ENCODE measurements at places on chromosomes 12 and 14. TPM values are rescaled to one million over a fixed set of nuclear protein-coding genes. Genes with fewer than 3 reads are reported as not detected.
A peak's percentile ranks its signal among the peaks of the same experiment; 100 is the strongest.

DNA sequence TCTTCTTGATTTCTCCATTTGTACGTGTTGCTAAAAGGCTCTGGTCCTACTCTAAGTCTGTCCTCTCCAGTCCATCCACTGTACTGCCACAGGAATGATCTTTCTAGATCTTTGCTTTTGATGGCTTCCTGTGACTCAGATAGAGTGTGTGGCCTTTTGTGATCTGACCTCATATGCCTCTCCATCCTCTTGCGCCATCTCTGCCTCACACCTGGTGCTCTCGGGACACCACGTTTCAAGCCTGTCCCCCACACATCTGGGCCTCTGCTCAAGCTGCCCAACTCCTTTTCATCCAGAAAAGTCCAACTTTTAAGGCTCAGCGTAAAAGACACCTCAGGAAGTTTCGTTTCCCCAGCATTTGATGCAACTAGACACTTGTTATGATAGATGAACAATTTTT lies 39.0 kb downstream of the DCAF4 start:
- DNase-seq = no peak

GRCh38 chr12:93019975-93020630 lies 91.0 kb upstream of the EEA1 start:
- DNase-seq = no peak

DNA sequence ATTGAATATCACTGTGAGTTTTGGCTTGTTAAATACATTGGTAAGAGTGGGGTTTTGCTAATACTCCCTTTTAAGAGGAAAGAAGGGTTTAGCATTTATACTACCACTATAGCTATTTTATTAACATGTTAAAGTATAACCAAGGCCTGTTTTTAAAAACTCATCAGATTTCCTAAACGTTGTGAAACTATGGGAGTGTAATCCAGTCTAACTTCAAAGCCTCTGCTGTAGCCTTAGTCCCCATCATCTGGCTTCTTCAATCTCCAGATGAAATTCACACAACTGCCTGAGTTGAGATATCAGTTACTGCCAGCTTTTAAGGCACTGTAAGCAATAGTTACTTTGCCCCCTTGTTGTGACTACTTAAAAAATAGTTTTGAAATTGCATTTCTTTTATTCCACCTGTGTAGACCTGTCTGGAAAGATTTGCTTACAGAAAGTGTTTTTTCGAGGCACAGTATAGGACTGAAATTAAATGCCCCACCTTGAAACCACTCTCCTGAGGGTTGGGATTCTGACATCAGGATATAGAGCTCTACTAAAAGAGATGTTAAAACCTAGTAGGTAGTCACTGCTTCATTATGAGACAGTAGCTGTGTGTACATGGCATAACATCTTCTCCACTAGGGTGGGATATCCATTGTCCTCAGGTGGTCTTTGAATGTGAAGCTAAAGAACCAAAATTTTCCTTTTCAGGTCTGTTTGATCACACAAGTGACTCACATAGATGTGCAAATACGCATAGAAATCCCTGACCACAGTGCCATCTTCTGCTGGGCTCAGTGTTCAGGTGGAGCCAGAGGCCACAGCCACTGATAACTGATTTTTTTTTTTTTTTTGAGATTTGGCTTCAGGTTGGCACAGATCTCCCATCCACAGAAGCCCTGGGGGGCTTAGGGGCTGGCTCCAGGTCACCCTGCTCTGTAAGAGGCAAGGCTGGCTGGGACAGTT lies 125.5 kb downstream of the DAAM1 start:
- no peak for DNase-seq

DNA sequence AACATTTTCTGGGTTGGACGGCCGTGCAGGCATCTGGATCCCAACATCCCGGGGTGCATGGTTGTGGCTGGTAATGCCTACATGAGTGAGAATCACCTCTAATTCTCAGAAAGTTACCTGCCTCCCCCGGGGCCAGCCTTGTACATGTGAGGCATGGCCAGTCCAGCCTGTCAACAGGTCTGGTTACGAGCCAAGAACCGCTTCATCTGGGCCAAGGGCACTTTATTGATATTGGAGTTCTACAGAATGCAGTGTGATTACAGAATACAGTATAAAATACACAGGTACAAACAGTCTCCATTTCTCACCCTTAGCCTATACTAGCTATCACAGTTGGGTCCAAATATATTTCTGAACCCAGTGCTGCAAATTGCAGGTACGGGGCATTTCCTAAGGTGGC lies 84.9 kb upstream of the EVL start:
- DNase-seq = no peak

DNA sequence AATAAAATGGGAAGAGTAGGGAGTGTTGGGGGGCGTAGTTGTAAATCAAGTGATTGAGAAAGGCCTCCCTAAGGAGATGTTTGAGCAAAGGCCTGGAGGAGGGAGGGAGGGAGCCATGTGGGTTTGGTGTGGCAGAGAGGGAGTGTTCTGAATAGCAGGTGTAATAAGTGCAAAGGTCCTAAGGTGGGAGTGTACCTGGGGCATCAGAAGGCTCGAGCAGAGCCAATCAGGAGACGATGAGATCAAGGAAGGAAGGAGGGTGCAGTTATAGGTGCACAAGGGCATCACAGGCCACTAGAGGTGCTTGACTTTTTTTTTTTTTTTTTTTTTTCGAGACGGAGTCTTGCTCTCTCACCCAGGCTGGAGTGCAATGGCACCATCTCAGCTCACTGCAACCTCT lies 77.9 kb upstream of the PLXNC1 start:
- DNase-seq = no peak

GRCh38 chr12:23168459-23168858 lies 543.5 kb downstream of the ETNK1 start:
- no peak for DNase-seq

DNA sequence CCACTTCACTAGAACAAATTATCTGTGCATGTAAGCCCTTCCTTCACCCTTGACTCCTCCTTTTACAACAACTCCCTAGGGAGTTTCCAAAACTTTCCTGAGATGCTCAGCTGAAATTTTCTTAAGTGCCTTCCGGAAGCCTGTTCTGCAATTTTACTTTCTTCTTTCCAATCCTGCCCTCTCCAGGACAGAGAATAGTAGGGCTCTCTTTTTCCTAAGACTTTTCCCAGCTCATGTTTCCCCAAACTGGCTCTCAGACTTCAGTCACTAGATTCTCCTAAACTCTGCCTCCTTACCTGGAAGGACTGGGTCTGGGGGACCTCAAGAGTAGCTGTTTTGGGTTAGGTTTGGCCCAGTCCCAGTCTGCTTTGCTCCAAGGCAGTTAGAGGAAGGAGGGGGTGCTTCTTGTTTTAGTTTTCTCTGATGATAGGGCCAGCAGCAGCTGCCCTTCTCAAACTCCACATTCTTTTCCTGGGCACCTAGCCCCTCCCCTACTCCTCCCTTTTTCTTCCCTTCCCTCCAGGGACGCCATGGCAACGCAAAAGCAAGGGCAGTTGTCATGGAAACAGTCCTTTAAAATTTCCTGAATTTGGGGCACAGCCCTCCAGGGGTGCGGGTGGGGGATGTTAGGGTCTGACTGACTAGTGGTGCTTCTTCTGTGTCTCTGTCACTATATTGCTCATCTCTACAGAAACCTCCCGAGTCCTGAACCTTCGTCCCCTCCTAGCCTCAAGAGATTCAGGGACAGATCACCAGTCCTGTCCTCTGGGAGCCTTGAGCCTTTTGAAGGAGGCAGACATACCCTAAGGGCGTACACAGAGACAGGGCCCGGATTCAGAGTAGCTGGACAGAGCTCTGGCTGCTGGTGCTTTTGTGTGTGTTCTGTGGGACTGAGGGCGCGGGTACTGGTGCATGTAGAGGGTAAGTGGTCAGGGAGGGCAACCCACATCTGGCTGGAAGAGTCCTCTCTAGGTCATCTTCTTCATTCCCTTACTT lies 17.0 kb downstream of the PPP1R1A start:
- no peak for DNase-seq

DNA sequence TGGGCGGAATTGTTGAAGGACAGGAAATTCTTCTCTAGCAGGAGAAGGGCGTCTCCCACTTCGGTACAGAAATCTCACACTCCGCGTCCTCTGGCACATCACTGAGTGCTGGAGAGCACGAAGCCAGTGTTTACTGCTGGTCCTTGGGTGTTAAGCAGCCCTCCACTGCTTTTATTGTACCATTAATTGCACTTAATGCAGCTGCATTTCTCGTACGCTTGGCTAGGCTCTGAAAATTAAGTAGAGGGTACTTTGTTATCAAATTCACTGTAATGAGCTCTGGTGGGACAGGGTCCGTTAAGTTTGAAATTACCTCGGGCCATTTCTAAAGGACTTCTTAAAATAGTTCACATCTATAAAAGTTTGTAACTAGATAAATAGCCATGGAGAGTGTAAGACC lies 411.2 kb downstream of the NPAS3 start:
- no peak for DNase-seq

GRCh38 chr12:130968611-130969010 lies 14.9 kb downstream of the ADGRD1 start:
- DNase-seq = no peak

DNA sequence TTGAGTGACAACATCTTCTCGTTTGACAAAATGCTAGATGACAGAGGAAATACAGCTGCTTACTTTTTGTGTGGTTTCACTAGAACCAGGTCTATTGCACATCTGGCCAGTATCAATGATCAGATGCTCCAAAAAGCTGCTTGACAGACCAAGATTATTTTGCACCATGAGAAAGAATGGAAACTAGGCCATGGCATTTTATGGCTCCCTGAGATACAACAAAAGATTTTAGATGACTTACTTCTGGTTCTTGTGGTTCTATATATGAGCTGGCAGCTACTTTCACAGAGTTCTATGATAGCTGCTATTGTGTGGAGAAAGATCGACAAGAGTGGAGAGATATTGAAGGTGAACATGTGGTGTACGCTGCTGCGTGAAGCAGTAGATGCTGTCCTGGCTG lies 25.9 kb upstream of the PPFIBP1 start:
- DNase-seq = no peak

GRCh38 chr12:4447151-4447550 lies 1.5 kb upstream of the FGF6 start:
- DNase-seq = no peak

DNA sequence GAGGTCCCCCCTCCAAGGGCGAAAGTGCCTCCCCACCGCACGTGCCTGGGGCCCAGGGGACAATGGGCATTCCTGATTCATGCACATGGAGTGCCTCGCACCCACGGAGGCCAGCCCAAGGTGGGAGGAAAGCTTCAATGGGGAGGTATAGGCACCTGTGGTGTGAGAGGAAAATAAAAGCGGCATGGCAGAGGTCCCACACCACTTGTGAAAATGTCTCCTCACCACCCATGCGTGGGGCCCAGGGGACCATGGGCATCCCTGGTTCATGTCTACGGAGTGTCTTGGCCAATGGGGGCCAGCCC lies 384.7 kb downstream of the ALG10 start:
- DNase-seq = no peak

- DNase-seq = no peak
Observed at GRCh38 chr12:107978641-107979040, 150.4 kb upstream of the WSCD2 start.

GRCh38 chr12:42421844-42422779 lies 96.1 kb downstream of the PPHLN1 start:
- DNase-seq = peak; percentile 8

DNA sequence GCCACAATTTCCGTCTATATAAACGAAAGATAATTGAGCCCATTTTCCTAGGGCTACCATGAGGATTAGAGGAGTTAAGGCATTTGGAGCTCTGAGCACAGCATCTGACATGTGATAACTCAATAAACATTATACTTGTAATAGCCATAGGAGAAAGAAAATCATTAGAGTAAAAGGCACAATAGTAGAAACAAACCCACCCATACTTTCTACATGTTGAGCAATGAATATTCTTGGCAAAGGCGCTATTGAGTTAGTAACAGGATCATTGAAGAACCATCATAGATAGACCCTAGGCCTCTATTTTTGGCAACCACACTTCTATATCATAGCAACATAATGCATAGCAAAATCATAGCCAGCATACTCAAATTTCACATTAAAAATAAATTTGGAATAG lies 664.1 kb downstream of the NOVA1 start:
- DNase-seq = no peak

DNA sequence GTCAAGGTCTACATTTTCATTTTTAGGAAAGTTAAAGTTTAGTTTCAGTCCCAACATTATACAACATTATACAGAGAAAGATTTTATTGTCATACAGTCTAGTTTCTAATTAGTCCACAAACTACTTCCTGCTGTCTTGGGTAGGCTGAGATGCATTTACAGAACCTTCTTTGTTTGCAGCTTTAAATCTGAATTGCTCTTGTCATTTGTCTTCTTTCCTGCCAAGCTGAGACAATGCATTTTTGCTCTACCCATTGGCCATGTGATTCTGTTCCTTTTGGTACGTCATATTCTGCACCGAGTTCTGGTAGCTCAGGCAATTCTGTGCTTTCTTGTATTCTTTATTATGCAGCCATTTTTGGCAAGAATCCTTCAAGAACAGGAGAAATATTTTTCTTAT lies 228.5 kb downstream of the ATP23 start:
- DNase-seq = no peak

DNA sequence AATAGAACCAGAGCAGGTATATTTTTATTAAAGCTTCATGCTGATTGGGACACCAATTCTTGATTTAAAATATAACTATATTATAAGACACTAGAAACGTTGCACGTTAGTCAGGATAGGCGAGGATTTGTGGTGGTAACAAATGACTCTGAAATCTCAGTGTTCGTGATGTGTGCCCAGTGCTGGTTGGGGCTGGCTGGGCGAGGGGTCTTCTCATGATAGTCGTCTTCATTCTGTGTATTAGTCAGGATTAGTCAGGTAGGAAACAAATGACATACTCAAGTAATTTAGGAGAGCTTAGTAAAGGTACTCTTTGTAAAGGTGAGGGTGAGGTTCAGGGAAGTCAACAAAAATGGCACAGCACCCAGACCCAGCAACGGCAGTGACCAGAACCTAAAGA lies 73.9 kb upstream of the HIF1A start:
- DNase-seq = no peak

- DNase-seq = no peak
Observed at GRCh38 chr12:93571925-93572711, at the start of gene SOCS2. SOCS2 (plus strand) TSS chr12:93572675; CDS start chr12:93572898, 223 bp downstream.

- no peak for DNase-seq
Observed at GRCh38 chr14:68775614-68776126, 17.2 kb downstream of the ZFP36L1 start.

DNA sequence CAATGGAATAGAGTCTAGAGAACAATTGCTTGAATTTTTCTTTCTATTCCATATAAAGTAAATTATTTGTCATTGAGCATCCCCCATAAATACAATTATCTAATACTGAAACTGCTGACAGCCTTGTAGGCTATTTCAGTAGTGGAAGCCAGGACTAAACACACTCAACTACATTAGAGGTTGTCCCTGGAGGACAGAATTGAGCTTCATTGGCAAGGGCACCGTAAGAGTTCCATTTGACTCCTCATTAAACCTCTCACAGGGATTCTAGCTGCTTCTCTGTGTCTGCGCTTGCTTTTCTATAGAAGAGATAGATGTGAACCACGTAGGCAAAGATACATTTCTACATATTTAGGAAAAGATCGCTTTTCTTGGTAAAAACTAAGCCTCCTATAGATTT lies 3.5 kb upstream of the PTPRO start:
- DNase-seq = no peak

- DNase-seq = no peak
Observed at GRCh38 chr12:8770499-8770898, 51.9 kb upstream of the A2ML1 start.

GRCh38 chr14:24735984-24736630 lies 102.1 kb upstream of the GZMB start:
- no peak for DNase-seq

- DNase-seq = no peak
Observed at GRCh38 chr12:110247340-110248095, 33.5 kb upstream of the ATP2A2 start.

HOXC10 gene
- polyA plus RNA-seq = 13.9 TPM

ARHGDIB gene
- polyA plus RNA-seq = 31.7 TPM

LRRC9 gene
- polyA plus RNA-seq = not detected

PLXNC1 gene
- 3.4 TPM for polyA plus RNA-seq

STAC3 gene
- 0.12 TPM for polyA plus RNA-seq

KRT71 gene
- not detected for polyA plus RNA-seq

RAPGEF3 gene
- 1.3 TPM for polyA plus RNA-seq

All from BJ (cell line).